HTR-8/SVneo (cell line): ENCODE measurements at places on chromosomes 11 and 22.
A peak's percentile ranks its signal among the peaks of the same experiment; 100 is the strongest.

- DNase-seq, result no peak
Measured at GRCh38 chr11:11435635-11436034, 82.6 kb upstream of the CSNK2A3 start.

DNA sequence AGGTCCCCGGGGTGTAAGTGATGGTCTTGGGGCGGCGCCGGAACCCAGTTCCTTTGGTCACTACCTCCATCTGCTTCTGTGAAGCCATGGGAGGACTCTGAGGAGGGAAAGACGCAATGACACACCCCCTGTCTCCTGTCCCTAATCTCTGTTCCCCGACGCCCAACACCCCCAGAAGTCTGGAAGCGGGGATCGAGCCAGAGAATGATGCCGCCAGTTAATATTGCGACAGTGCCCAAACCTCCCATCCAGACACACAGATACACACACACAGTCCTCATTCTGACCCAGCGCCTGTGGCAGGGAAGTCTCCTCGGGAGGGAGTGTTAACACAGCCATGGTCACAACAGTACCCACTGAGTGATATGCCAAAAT lies 352 bp downstream of the C22orf23 start:
- DNase-seq, result no peak

- DNase-seq, result no peak
Measured at GRCh38 chr11:26851696-26852095, 129.8 kb upstream of the SLC5A12 start.

- peak; percentile 94 for DNase-seq
Measured at GRCh38 chr22:46267431-46268279, at the start of gene TTC38. TSS of gene TTC38 (plus strand) at chr22:46268008. CDS start at chr22:46268040, 32 bp downstream.

DNA sequence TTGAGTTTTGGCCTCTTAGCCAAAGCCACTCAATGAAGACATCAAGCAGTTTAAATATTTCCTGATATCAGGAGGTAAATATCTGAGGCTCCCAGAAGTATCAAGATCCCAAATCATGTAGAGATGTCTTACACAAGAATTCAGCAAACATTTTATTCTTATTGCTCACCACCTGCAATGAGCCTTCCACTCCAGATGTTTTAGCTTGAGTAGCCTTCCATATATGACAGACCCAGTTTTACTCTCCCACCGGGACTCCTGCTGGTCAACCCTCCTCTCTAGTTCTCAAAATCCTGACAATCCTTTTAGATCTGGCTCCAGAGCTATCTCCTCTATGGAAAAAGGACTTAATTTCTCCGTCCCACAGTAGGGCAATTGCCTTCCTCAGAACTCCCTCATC lies 404.4 kb downstream of the KCNA4 start:
- no peak for DNase-seq

- DNase-seq, result no peak
Measured at GRCh38 chr11:13685461-13686108, 17.1 kb downstream of the FAR1 start.

- DNase-seq, result no peak
Measured at GRCh38 chr11:132455044-132455443, 1077.3 kb downstream of the OPCML start.

GRCh38 chr11:31913985-31914384 lies 102.9 kb upstream of the PAX6 start:
- DNase-seq, result no peak

- DNase-seq, result no peak
Measured at GRCh38 chr11:44556735-44557409, 8.6 kb upstream of the CD82 start.

DNA sequence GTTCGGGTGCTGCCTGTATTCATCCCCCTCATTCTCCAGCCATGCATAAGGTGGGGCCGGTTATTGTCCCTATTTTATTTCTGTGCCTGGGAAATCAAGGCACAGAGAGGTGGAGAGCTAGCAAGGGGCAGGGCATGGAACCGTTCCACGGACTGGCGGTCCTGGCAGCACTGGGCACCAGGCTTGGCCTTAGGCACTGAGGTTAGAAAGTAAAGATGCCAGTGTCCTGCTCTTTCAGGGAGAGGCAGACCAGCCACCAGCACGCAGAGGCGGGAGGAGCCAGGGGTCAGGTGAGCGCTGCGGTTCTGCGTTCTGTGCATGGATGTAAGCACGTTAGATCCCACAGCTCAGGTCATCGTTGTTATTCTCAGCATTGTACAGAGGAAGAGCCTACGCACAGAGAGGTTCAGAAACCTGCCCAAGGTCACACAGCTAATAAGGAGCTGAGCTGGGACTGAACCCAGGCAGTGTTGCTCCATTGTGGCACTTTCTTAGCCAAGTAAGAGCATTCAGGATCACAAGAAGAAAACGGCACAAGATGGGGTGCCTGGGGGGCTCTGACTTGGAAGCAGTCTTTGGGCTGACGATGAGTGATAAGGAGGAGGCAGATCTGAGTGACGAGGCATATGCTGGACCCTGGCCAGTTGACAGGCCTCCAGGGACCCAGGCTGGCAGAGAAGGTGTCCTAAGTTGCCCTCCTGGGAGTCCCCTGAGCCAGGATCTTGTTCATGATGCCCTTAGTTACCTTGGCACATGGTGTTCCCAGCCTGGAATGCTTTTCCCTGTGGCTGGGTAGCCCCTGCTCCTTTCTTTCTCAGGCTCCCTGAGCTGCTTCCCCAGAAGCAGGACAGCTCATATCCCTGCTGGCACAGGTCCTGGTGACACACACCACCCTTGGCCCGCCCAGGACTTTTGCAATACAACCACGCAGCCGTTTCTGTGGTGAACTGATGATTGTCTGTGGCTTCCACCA lies 41.1 kb downstream of the OSBPL5 start:
- peak; percentile 79 for DNase-seq

GRCh38 chr11:122097419-122098001 lies 18.5 kb downstream of the BLID start:
- no peak for DNase-seq

- DNase-seq, result no peak
Measured at GRCh38 chr11:19872512-19873145, 160.0 kb downstream of the NAV2 start.

DNA sequence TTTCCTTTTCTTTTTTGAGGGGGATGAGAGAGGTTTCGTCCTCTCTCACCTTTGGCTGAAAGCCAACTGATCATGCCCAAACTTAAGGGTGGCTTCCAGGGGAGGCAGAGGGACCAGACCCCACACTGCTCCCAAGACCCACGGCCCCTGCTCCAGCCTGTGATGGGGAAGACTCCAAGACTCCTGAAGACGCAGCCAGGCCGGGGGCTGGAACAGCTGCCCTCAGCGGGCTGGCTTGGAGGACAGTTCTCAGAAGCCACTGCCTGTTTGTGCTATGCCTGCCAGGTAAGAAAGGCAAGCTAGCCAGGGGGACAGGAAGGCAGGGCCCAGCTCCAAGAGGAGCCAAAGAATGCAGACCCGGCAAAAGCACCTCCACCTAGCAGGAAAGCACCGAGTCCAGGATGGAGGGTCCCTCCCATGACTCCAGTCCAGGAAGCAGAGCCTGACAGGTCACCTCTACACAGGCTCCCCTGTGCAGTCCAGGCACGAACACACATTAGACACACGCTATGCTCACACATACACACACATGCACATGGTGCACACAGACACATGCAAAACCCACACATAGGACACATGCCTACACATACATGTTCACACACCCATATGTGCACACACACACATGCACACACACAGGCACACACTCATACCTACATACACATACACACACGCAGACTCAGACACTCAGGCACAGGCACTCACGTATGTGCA lies 31.3 kb downstream of the GNB1L start:
- no peak for DNase-seq

DNA sequence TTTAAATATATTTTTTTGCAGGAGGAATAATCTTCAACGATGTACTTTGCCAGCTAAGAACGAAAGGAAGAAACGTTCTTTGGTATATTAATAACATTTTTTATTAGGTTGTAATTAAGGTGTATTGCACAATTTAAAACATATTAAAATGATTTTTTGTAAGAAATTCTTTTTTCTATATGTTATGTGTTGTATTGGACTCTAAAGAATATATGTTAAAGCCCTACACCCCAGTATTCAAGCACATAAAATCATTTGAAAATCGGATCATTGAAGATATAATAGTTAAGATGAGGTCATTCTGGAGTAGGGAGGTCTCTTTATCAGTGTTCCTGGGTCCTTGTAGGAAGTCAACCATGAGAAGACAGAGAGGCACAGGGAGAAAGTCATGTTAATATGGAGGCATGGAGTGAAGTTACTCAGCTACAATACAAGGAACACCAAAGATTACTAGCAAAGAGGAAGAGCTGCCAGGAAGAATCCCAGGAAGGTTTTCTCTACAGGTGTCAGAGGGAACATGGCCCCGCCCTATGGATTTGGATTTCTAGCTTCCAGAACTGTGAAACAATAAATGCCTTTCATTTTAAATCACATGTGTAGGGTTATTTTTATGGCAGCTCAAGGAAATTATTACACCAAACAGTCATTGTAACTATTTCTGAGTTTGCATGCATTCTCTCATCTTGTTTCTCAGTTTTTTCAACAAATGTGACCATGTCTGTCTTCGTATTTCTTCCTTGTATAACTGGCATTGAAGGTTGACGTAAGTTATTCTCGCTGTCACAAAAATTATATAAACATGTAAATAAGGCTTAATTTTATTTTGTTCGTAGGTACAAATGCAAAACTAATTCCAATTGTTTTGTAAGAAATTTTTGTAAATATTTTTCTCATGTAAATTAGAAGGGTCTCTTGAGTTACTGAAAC lies 75.4 kb upstream of the VPREB1 start:
- DNase-seq, result no peak

DNA sequence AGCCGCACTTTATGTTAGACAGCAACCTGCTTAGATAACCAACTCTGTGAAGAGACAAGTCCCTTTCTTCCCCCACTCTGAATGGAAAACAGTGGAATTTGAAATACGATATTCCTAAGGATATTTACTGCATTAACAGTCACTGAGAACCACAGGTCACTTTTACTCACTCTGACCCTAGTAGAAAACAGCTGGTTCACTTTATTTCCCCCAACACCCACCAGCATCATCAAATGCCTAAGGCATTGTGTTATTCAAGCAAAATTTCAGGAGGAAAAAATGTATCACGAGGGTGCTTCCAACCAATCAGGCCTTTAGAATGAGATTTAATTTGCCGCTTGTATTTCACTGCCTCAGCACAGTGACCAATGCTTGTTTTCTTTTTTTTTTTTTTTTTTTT lies 1134.1 kb upstream of the CCDC90B start:
- no peak for DNase-seq

- DNase-seq, result peak; percentile 45
Measured at GRCh38 chr22:44828193-44828592, 75.8 kb downstream of the ARHGAP8 start.

- DNase-seq, result no peak
Measured at GRCh38 chr22:17743661-17744411, 30.4 kb downstream of the BID start.

DNA sequence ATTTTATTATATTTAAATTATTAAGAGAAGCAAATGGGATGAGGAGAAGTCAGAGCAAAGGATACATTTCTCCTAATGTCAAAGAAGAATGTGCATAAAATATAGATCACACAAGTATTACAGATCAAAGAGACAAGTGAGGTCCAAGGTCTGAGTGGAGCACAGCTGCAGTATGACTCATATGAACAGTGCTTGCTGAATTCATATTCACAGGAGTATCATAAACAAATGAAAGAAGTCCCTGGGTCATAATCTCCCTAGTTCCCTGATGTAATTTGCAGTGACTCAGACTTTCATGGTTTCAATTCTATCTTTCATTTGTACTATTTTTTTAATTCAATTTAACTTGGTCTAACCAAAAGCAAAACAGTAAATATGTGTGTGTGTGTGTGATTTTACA lies 499.0 kb upstream of the CCDC179 start:
- DNase-seq, result peak; percentile 73

DNA sequence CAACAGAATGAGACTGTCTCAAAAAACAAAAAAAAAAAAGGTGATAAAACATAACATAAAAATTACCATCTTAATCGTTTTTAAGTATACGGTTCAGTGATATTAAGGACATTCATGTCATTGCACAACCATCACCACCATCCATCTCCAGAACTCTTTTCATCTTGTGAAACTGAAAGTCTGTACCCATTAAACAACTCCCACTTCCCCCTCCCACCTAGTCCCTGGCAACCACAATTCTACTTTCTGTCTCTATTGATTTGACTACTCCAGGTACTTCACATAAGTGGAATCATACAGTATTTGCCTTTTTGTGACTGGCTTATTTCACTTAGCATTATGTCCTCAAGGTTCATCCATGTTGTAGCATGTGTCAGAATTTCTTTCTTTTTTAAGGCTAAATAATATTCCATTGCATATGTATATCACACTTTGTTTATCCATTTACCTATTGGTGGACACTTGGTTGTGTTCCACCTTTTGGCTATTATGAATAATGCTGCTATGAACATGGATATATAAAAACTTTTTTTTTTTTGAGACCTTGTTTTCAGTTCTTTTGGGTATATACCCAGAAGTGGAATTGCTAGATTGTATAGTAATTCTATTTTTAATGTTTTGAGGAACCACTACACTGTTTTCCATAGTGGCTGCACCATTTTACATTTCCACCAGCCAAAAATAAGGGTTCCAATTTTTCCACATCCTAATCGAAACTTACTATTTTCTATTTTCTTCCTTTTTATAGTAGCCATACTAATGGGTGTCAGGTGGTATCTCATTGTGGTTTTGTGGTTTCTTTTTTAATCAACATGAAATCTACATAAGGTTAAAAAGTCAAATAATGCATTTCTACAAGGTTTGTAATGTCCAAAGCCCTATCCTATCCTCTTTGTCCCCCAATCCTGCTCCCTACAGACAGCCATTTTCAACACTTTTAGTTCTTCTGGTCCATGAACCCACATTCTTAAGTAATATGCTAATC lies 23.4 kb upstream of the PIK3C2A start:
- DNase-seq, result no peak

DNA sequence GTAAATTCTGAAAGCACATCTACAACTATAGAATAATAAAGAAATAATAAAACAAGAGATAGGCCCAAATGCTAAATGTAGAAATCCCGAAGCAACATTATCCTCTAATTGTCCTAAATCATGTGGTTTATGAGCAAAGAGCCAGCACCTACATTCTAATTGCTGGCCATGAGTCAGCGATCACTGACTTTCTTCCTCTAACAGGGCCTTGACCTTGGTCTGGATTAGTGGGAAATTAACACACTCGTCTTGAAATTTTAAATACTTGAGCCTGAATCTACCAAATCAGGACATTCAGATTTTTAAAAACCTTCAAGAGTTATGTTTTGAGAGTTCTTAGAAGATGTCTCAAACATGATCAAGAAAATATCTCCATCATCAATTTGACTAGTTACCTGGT lies 727.6 kb downstream of the METTL15 start:
- DNase-seq, result no peak

GRCh38 chr22:35023692-35024363 lies 42.1 kb upstream of the ISX start:
- DNase-seq, result peak; percentile 11
